ENCODE measurements at places on chromosomes 12 and 14. TPM values are rescaled to one million over a fixed set of nuclear protein-coding genes. Genes with fewer than 3 reads are reported as not detected.

CISTR gene
- total RNA-seq: not detected

- no peak for DNase-seq
Measured at GRCh38 chr12:85237327-85237726, 42.7 kb upstream of the ALX1 start.

GRCh38 chr14:76337635-76338545, 38.0 kb upstream of the ESRRB start:
- no peak for DNase-seq

DNA sequence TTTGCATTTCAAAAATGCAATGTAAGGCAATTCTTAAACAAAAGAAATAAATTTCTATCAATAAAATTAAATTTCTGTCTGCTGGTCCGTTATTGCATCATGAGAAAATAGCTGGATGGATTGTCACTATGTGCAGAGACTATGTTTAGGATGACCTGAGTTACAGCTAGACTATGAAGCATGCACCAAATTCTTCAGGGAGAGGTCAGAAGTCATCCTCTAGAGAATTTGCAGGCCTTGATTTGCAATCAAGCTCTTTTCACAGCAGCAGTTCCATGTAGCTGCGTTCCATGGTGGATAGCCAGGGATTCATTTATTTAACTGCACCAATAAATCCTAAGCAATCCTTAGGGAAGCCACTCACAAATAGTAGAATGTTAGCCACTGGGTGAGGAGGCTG, 253.7 kb downstream of the MSRB3 start:
- DNase-seq: no peak

DNA sequence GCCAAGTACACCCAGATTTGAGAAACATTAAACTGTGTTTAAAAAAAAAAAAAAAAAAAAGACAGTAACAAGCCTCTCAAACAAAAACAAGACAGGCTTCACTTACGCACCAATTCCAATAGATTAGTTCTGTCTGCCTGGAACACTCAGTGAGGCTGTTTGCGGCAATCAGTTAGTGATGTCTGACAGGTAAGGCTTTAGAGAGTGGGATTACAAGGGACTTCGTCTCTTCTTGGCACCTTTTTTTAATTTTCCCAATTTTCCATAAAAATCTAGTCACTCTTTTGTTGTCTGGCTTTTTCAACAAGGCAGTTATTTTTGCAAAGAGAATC, 79.6 kb downstream of the NCOR2 start:
- no peak for DNase-seq

DNA sequence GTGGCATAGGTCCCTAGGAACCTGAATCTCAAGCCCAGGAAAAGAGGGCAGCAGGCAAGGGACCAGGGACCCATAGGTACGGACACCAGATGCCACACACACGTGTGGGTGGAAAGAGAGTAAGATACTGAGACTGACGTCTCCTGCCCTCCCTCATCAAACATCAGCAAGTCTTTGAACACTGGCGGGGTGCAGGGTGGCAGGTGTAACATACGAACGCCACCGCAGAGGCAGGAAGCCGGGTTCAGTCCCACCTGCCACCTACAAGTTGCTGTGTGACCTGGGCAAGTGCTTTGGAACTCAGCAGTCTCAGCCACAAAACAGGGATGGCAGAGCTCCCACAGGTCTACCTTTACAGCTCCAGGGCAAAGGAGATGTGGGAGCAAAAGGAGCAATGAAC, 11.1 kb downstream of the ACTN1 start:
- DNase-seq: no peak
